Renal cortical epithelial cell (primary cell): ENCODE measurements at places on chromosomes 11 and 22. TPM values are rescaled to one million over a fixed set of nuclear protein-coding genes. Genes with fewer than 3 reads are reported as not detected.
A peak's percentile ranks its signal among the peaks of the same experiment; 100 is the strongest.

The ART5 gene
- not detected in 2 replicates for total RNA-seq

The TTC36 gene
- 1.4 and 2.6 TPM in 2 replicates for total RNA-seq

The SYCE3 gene
- total RNA-seq: not detected in 2 replicates

The CHADL gene
- 0.85 and 0.87 TPM in 2 replicates for total RNA-seq

The TMEM191C gene
- total RNA-seq: 0.17 and 0.35 TPM in 2 replicates

The NADSYN1 gene
- total RNA-seq: 68.9 and 80.6 TPM in 2 replicates

The USP2 gene
- 3.6 and 9.7 TPM in 2 replicates for total RNA-seq

The DGKZ gene
- 32.1 and 32.5 TPM in 2 replicates for total RNA-seq

The MIOX gene
- total RNA-seq: 0.10 and 1.7 TPM in 2 replicates

The RASD2 gene
- 0.35 and 3.0 TPM in 2 replicates for total RNA-seq

The MCAM gene
- 559 and 965 TPM in 2 replicates for total RNA-seq

The KCNJ11 gene
- 0.25 and 0.35 TPM in 2 replicates for total RNA-seq

The TMEM45B gene
- total RNA-seq: 0.50 and 5.0 TPM in 2 replicates

The PANX3 gene
- total RNA-seq: not detected in 2 replicates

The OR8D1 gene
- not detected in 2 replicates for total RNA-seq

The CCDC73 gene
- 0.17 and 0.30 TPM in 2 replicates for total RNA-seq

GRCh38 chr11:2122907-2123627 is 16.1 kb downstream of the IGF2 start:
- no peak for DNase-seq

- no peak for DNase-seq
Observed at GRCh38 chr22:37747080-37747714, 50.3 kb downstream of the TRIOBP start.

DNA sequence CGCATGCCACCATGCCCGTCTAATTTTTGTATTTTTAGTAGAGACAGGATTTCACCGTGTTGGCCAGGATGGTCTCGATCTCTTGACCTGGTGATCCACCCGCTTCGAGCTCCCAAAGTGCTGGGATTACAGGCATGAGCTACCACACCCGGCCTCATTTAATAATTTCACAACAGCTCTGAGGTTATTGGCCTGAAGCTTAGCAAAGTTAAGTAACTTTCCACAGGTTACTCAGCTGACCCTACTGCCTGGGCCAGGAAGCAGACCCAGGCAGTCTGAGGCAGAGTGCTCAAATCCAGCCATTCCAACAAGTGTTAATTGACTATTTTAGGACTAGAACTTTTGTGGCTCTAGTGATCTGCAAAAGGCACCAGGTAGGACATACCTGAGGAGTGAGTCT is 52.2 kb upstream of the L3MBTL2 start:
- DNase-seq: peak; percentile 19

DNA sequence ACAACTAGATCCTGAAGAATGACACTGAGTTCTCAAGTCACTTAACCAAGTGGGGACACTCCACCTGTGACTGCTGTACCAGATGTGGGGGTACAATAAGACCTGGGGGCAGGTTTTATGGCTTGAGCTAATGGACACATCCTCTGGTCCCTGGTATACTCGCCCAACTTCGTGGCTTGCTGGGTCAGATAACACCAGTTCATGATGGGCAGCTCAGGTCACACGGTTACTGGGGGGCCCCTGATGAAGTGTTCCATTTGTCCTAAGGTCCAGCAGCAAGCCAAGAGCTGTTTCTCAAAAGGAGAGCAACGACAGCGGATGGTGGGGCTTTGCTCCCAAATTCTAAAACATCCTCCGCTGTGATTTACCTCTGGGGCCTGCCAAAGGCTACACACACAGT is 1368.4 kb downstream of the BRD1 start:
- DNase-seq: no peak

DNA sequence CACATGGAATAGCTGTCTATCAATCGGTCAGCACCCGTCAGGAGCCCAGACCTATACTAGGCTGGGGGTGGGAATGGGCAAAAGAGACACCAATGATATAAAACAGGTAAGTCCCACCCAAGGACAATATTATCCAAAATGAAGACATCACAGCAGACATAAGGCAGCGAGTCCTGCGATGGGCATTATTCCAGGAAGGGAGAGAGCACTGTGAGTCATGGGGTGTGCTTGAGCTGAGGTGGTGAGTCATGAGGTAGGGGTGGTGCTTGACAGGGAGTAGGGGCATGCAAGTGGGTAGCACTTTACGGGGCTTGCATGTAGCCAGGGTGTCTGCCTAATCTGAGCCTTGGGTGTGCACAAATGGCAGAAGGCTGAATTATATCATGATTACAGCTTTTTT is 605.0 kb upstream of the CADM1 start:
- peak; percentile 49 for DNase-seq

- no peak for DNase-seq
Observed at GRCh38 chr11:118649941-118650340, 29.5 kb downstream of the TREH start.

DNA sequence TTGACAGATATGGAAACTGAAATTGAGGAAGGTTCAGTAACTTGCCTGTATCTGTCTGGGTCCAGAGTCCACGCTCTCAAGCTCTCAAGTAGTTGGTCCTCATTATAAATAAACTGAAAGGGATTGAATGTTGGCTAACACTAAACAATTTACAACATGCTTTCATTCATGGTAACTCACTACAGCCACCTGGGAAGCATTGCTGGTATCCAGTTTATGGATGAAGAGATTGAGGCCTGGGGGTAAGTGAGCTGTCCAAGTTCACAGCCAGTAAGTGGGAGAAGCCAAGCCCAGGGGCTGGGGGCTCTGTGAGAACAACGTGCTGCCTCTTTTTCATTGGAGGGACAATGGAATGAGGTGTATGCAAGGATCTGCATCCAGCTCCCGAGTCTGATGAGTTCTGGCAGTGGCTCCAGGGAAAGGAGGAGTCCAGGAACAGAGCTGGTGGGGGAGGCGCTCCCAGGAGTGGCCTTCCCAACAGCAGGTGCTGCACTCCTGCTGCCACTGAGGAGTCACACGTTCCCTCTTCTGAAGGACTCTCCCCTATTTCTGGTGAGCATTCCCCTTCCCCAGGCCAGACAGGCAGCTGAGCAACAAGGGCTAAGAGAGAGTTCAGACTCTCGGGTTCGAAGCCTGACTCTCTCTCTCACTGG is 175.8 kb downstream of the CSNK2A3 start:
- no peak for DNase-seq

GRCh38 chr11:17813391-17814059 is 78.9 kb downstream of the KCNC1 start:
- peak; percentile 10 for DNase-seq

DNA sequence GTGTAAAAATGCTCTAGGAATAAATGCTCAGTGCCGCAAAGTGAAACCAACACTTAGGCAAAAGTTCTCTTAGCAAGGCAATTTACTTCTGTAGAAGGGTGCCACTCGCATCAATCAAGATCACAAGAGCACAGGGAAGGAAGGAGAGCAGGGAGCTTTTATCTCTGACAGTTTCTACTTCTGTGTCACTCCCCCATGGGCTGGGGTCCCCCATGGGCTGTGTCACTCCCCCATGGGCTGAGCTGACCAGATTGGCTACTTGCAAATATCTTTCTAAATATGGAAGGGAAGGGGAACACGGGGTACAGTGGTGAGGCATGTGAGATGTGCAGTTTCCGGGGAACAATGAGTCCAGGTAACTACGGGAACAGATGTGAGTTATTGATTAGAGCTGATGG is 397 bp downstream of the OR52N2 start:
- peak; percentile 3 for DNase-seq

- DNase-seq: peak; percentile 78
Observed at GRCh38 chr11:10657308-10658271, 36.0 kb downstream of the IRAG1 start.

GRCh38 chr11:20042811-20043341 is 117.4 kb downstream of the DBX1 start:
- no peak for DNase-seq

DNA sequence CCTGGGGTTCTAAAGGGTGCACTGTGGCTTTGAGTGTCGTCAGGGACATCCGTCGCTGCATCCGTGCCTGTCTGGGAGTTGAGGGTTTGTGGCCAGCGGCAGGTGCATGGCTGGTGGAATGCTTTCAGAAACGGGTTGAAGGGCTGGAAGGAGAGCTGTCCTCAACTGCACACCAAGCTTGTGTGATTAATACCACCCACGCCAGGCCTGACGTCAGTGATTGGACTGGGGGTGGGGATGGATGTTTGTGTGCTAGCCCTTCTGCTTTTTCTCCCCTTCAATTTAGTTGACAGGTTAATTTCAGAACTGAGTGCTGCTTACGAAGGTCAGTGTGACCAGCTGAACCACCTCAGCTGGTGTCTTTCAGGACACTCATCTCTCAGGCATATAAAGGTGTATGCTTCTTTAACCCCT is 3.2 kb upstream of the GAB2 start:
- DNase-seq: peak; percentile 79

GRCh38 chr22:38124236-38124974 is 13.9 kb upstream of the BAIAP2L2 start:
- no peak for DNase-seq

GRCh38 chr11:10606536-10607208 is 38.2 kb upstream of the LYVE1 start:
- DNase-seq: peak; percentile 74

DNA sequence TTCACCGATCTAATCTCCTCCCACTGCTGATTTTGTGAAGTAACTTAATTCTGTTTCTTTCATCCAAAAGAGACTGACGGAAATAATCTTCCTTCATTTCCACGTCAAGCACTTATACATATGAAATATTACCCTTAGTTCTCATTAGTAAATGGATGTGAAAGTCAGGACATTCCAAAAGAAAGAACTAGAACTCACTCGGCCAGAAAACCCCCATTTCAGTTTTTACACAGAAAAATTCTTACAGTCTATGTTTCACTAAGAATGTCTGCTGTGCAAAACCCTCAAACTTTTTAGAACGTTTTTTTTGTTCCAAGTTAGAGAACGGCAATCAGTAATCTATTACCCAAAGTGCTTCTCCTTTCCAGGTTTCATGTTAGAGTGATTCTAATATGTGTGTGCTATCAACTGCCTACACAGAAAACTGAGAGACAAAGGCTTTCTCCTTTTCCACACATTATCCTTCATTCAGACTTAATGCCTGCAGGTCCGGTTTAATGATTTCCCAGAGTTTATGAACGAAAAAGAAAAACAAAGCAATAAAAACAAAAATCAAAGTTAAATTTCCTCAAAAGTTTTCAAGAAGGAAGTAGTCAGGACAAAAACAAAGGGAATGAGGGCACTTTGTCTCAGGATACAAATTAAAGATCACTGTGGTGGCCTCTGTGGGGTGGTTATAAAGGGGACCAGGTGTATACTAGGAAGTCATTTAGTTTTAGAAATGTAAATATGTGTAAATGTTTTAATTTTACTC is 11.3 kb upstream of the SESN3 start:
- DNase-seq: peak; percentile 85

DNA sequence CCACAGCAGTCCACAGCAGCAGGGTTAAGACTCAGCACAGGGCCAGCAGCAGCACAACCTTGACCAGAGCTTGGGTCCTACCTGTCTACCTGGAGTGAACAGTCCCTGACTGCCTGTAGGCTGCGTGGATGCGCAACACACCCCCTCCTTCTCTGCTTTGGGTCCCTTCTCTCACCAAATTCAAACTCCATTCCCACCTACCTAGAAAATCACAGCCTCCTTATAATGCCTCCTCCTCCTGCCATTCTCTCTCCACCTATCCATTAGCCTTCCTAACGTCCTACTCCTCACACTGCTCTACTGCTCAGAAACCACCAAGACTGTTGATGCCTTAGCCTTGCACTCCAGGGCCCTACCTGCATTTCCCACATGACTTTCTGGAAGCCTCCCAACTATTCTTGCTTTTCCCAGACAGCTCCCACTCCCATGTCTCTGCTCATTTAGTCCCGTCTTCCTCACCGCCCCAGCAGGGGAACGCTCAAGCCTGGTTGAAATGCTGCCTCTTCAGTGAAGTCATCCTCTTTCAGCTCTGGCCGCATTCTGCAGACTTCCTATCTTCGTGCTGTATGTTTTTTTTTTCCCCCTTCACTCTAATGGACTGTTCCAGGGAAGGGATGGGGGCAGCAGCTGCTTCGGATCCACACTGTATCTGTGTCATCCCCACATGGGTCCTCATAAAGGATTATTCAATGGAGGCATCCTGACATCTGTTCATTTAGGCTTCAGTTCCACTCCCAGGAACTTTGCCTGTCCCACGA is 3.3 kb downstream of the IL18BP start:
- DNase-seq: no peak

- DNase-seq: peak; percentile 58
Observed at GRCh38 chr11:95498722-95499425, 267.9 kb upstream of the SESN3 start.

- peak; percentile 10 for DNase-seq
Observed at GRCh38 chr11:26806219-26806618, 84.4 kb upstream of the SLC5A12 start.

DNA sequence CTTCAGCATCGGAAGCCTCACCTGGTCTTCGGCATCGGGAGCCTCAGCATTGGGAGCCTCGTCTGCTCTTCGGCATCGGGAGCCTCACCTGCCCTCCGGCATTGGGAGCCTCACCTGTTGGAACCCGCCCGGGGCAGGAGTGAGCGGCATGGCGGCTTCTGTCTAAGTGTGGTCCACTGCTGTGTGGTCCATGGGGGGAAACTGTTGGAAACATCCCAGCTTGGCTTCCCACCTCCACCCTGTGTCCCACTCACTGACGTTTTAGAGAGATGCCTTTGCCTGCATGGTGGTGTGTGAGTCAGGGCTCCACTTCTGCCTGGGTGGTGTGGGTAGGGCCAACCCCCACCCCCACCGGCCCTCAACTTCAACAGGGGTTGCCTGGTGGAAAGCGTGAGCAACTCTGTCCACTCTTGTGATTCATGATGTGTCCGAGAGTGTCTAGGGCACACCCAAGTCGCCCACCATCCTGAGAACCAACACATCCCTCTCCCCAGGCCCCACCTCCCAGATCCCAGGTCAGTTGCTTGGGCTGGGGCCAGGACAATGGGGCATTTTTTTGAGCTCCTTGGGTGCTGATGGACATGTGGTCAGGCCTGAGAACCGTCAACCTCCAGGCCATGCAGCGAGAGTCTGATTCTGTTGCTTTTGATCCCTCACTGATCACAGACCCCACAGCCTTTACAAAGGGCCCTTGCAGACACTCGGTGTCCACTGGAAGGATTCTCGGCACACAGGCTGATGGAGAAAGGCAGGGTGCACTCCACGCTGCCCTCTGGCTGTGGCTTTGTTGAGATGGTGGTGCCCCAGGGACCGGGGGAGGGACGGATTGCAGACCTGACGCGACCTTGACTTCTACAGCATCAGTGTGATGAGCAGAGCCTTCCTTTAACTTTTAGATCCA is 406.7 kb downstream of the TBC1D22A start:
- DNase-seq: no peak

- DNase-seq: no peak
Observed at GRCh38 chr11:128627666-128628324, 40.4 kb upstream of the ETS1 start.

GRCh38 chr22:41215409-41215808 is 10.3 kb downstream of the L3MBTL2 start:
- DNase-seq: no peak

GRCh38 chr11:114099392-114100178 is 40.1 kb downstream of the ZBTB16 start:
- DNase-seq: peak; percentile 91

DNA sequence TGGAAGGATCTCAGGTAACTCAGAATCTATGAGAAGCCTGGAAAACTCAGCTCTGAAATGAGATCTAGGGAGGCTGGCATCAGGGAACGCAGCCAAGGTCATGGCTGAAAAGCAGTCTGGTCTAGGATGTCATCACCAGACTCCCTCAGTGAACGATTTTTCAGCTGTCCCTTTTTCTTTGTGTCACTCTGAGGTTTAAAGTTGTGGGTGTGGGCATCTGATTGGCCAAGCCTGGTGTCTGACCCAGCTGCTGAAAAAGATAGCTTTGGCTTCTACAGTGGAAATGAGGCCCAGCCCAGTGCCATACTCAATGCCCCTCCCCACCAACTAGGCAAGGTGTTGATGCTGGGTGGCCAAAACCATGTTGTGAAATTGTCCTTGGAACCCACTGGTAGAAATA is 14.5 kb downstream of the RPS3 start:
- no peak for DNase-seq

- no peak for DNase-seq
Observed at GRCh38 chr11:47565340-47566148, at the start of gene PTPMT1. Gene PTPMT1 (plus strand): TSS chr11:47565599. CDS start chr11:47565623, 24 bp downstream.
